ENCODE measurements at places on chromosomes 1 and 21. TPM values are rescaled to one million over a fixed set of nuclear protein-coding genes. Genes with fewer than 3 reads are reported as not detected.

- DNase-seq, result no peak
Measured at GRCh38 chr21:38680401-38680800, 125.3 kb upstream of the ETS2 start.

CCDC185 gene
- 0.17 TPM for total RNA-seq

ATXN7L2 gene
- total RNA-seq, result 4.5 TPM

GRCh38 chr1:202306535-202307345, 35.0 kb downstream of the UBE2T start:
- DNase-seq, result no peak

Data from Calu3 (cell line).